ENCODE measurements at places on chromosomes 7 and 10. TPM values are rescaled to one million over a fixed set of nuclear protein-coding genes. Genes with fewer than 3 reads are reported as not detected.
A peak's percentile ranks its signal among the peaks of the same experiment; 100 is the strongest.

DNA sequence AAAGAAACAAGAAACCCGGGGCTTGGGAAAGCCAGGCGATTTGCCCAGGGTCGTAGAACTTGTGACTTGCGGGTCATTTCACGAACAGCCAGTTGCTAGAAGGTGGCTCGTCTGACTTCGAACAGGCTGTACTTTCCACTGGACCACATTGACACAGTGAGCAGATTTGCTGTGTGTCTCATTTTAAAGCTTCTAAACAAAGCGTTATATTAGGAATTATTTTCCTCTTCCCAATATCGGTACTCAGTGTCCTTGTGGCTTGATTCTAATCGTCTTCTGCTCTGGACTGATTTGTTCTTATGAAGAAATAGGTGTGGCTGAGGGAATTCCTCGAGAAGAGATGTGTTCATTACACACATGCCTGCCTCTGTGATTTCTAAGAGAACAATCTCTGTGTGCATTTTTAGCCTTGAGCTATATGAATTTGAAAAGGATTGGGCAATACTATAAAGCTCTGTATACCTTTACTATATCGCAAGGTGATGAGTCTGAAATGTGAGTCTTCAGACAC is 150.0 kb upstream of the PRR15 start:
- H3K4me3 ChIP-seq: no peak overlapping the region
- no peak overlapping the region for H3K27ac ChIP-seq
- no peak for DNase-seq
- no peaks in the 10 kb centered on the region for H3K4me1 ChIP-seq
- H3K27me3 ChIP-seq: peaks cover 16% of the 10 kb centered on the region
- H3K36me3 ChIP-seq: no peaks in the 10 kb centered on the region

DNA sequence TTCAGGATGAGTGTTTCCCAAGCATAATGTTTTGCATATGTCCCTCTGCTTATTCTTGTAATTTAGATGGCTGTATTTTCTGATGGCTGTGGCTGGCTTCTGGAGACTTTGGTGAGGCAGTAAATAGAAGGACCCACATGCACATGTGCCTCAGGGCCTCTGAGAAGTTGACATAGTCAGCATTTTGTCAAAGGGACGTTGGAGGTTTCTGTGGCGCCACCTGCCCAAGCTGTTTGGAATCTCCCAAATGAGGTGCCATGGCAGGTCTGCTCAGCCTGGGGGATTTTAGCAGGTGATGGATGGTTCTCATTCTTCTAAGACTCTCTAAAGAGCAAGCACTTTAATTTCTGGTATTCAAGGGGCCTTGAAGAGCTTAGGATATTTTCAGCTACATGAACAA is 29.8 kb downstream of the C10orf120 start:
- H3K36me3 ChIP-seq: no peaks in the 10 kb centered on the region
- no peaks in the 10 kb centered on the region for H3K4me1 ChIP-seq
- H3K27me3 ChIP-seq: peaks cover 22% of the 10 kb centered on the region

DNA sequence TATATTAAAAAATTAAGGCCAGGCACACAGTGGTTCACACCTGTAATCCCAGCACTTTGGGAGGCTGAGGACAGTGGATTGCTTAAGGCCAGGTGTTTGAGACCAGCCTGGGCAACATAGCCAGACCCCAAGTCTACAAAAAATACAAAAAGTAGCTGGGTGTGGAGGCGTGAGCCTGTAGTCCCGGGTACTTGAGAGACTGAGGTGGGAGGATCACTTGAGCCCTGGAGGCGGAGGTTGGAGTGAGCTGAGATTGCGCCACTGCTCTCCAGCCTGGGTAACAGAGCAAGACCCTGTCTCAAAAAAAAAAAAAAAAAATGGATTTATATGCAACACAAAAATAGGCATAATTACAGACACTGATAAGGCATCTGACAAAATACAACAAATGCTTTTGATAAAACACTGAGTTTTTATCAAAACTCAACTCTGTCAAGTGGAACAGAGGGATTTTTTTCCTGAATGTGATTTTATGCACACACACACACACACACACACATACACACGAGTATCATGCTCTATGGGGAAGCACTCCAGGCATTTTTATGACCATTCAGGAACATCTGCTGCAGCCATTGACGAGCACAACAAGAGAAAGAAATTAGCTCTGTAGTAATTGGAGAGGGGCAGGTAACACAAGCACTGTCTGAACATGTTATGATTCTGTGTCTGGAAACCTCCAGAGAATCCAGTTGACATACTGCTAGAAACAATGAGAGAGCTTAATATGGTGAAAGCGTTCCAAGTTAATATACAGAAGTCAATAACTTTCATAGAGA is 193.1 kb downstream of the WDR37 start:
- peaks cover 11% of the 10 kb centered on the region for H3K4me1 ChIP-seq
- H3K4me3 ChIP-seq: no peak overlapping the region
- no peak for DNase-seq
- H3K27me3 ChIP-seq: peaks cover 47% of the 10 kb centered on the region
- H3K36me3 ChIP-seq: peaks cover 3% of the 10 kb centered on the region

- peaks cover 3% of the 10 kb centered on the region for H3K36me3 ChIP-seq
- no peak for DNase-seq
- no peaks in the 10 kb centered on the region for H3K4me1 ChIP-seq
- H3K4me3 ChIP-seq: no peak overlapping the region
- no peak overlapping the region for H3K27ac ChIP-seq
- peaks cover 6% of the 10 kb centered on the region for H3K27me3 ChIP-seq
These were observed 36.0 kb upstream of the SLC26A3 start for GRCh38 chr7:107838816-107839565.

DNA sequence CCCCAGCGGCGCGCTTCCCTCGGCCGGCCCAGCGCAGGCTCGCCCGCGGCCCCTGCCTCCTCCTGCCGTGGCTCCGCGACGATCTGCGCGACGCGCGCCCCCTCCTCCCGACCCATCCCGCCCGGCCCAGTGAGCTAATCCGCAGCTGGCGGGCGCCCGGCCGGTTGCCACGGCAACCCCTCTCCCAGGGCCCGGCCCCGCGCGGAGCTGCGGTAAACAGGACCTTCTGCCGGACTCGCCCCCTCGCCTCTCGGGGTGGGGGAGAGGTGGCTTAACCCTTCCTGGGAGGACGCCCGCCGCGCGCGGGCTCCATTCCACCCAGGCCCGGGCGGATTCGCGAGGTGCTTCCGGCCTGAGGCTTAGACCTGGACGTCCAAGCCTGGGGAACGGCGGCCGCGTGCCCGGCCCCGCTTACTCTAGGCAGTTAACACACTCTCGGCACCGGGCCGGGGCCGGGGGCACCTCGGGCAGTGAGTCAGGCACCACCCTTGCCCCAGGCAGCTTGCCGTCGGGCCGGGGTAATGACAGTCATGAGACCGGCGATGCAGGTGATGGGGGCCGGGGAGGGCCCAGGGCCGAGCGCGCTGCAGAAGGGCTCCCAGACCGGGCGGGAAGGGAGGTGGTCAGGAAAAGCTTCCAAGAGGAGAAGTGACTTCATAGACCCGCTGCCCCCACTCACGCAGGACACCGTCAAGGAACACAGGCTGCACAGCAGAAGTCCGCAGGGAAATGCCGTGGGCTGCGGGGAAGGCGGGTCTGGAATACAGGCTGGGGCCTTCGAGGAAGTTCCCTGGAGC is at the start of gene DENND2A:
TSS of gene DENND2A (minus strand) at position 87 of the 797 bp plus-strand sequence. CDS start 38,416 bp downstream, outside the sequence.
- no peaks in the 10 kb centered on the region for H3K36me3 ChIP-seq
- H3K4me1 ChIP-seq: peaks cover 14% of the 10 kb centered on the region
- H3K27ac ChIP-seq: no peak within 1 kb of the TSS
- peaks cover 63% of the 10 kb centered on the region for H3K27me3 ChIP-seq

GRCh38 chr10:100878291-100878910 is 34.4 kb upstream of the SLF2 start:
- H3K4me3 ChIP-seq: no peak overlapping the region
- peaks cover 18% of the 10 kb centered on the region for H3K27me3 ChIP-seq
- H3K27ac ChIP-seq: no peak overlapping the region
- peaks cover 1% of the 10 kb centered on the region for H3K4me1 ChIP-seq

- H3K27ac ChIP-seq: no peak overlapping the region
- H3K36me3 ChIP-seq: no peaks in the 10 kb centered on the region
- DNase-seq: no peak
- no peaks in the 10 kb centered on the region for H3K4me1 ChIP-seq
These were observed 157.1 kb downstream of the CRPPA start for GRCh38 chr7:16264036-16264819.

DNA sequence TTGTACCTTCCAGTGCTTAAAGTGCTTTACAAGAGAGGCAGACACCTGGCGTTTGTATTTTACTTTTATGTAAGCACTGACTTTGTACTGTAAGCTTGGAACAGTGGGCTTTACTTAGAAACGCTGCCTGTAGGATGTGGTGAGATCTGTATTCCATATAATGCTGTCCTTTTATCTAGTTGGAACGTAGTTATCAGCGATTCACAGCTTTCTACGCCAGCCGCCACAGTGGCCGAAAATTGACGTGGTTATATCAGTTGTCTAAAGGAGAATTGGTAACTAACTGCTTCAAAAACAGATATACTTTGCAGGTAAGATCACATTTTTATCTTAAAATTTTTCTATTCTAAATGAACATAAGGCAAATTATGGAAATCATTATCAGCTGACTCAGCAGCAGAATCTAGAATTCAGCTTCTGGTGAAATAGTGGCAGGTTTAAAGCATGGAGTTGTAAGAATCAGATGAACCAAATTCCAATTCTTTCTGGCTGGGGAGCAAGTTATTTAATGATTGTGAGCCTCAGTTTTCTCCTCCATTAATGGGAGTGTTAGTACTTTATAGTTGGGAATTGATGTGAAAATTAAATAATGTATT is 91.5 kb downstream of the CUL1 start:
- no peak overlapping the region for H3K27ac ChIP-seq
- H3K36me3 ChIP-seq: peaks cover 48% of the 10 kb centered on the region
- H3K4me3 ChIP-seq: no peak overlapping the region

- H3K27me3 ChIP-seq: no peaks in the 10 kb centered on the region
- H3K36me3 ChIP-seq: no peaks in the 10 kb centered on the region
- no peak overlapping the region for H3K27ac ChIP-seq
- no peak for DNase-seq
- peaks cover 53% of the 10 kb centered on the region for H3K4me1 ChIP-seq
These were observed 6.3 kb upstream of the VSIR start for GRCh38 chr10:71779641-71780040.

DNA sequence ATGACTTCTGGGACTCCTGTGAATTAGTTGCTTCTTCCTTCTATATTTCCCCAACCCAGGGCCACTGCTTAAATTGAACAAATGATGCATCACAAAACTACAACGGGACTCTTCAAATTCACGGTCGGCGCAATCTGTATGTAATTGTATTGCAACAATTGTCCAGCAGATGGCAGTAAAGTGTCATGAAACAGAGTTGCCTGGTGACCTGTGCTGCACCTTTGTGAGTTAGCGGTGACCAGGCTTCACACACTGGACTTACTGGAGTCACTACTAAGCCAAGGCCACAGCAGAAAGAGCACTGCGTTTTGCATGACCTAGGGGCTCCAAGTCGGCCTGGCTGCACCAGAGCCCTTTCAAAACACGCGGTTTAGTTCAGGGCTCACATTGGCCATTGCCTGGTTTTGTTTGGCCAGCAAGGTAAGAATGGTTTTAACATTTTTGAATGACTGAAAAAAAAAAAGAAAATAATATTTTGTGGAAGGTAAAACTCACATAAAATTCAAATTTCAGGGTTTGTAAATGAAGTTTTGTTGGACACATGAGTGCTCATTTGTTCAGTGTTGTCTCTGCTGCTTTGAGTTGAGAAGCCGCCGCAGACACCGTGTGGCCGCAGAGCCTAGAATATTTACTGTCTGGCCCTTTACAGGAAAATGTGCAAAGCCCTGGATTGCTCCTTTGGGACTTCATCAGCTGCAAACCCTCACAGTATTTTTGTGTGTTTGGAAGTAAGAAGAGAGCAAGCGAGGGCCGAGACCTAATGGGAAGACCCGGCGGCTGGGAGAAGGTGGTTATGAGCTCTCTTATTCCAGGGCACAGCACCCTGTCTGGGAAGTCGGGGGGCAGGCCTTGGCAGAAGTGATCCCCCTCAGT is 23.2 kb upstream of the ZNF32 start:
- H3K27me3 ChIP-seq: peaks cover 26% of the 10 kb centered on the region
- no peaks in the 10 kb centered on the region for H3K36me3 ChIP-seq
- H3K27ac ChIP-seq: no peak overlapping the region
- no peak for DNase-seq
- H3K4me3 ChIP-seq: no peak overlapping the region

GRCh38 chr7:149321978-149322541 is 60.1 kb downstream of the ZNF783 start:
- H3K4me1 ChIP-seq: peaks cover 15% of the 10 kb centered on the region
- peak overlapping the region; percentile 65 for H3K4me3 ChIP-seq
- peaks cover 4% of the 10 kb centered on the region for H3K36me3 ChIP-seq
- H3K27me3 ChIP-seq: peaks cover 9% of the 10 kb centered on the region
- H3K27ac ChIP-seq: peak overlapping the region; percentile 63

DNA sequence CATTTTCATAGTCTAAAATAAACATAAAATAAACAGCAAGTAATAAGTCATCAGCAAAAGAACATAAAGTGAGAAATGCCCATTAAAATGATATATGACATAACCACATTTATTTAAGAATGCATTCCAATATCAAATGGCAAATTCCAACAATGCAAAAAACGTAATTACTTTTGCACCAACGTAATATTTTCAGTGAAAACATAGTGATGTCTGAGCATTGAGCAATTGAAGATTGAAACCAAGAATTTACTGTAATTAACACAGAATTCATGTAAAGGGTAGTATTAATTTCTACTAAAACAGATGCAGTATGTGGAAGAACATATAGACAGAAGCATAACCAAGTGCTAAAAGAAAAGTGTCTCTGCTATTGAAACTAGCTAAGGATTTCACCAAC is 123.0 kb upstream of the TNS3 start:
- no peak overlapping the region for H3K27ac ChIP-seq
- no peaks in the 10 kb centered on the region for H3K4me1 ChIP-seq
- no peaks in the 10 kb centered on the region for H3K27me3 ChIP-seq

- H3K27me3 ChIP-seq: no peaks in the 10 kb centered on the region
- H3K36me3 ChIP-seq: no peaks in the 10 kb centered on the region
- no peak overlapping the region for H3K27ac ChIP-seq
- no peak overlapping the region for H3K4me3 ChIP-seq
- no peak for DNase-seq
These were observed 108.7 kb downstream of the DOCK4 start for GRCh38 chr7:112097524-112097923.

- no peak for DNase-seq
- H3K27me3 ChIP-seq: no peaks in the 10 kb centered on the region
- peak overlapping the region; percentile 97 for H3K27ac ChIP-seq
- peak overlapping the region; percentile 79 for H3K4me3 ChIP-seq
- peaks cover 48% of the 10 kb centered on the region for H3K36me3 ChIP-seq
- H3K4me1 ChIP-seq: peaks cover 54% of the 10 kb centered on the region
These were observed 50.2 kb downstream of the SHH start for GRCh38 chr7:155762036-155762435.

DNA sequence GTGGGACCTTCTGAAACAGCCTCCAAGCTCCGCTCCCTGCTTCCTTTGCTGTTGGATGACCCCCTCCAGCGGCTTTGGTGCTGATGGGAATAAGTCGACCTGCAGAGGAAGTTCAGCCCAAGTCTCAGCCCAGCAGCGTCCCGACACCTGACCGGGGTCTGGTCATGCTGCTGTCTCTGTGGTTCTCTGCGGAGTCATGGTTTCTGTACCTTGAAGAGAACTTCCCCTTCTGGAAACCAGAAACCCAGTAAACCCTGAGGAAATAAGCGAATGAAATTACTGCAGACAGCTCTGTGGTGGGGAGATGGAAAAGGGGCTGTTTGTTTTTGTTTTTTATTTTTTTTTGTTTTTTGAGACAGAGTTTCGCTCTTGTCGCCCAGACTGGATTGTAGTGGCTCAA is 18.3 kb upstream of the ZNF12 start:
- H3K4me3 ChIP-seq: no peak overlapping the region
- H3K27me3 ChIP-seq: peaks cover 7% of the 10 kb centered on the region
- H3K4me1 ChIP-seq: peaks cover 7% of the 10 kb centered on the region
- DNase-seq: no peak
- H3K27ac ChIP-seq: no peak overlapping the region

GHRHR gene
- total RNA-seq: not detected

SORBS1 gene
- total RNA-seq: 0.71 TPM

DEPP1 gene
- not detected for total RNA-seq

CYP3A4 gene
- total RNA-seq: not detected

CH25H gene
- total RNA-seq: not detected

PON3 gene
- not detected for total RNA-seq

EEPD1 gene
- total RNA-seq: 2.0 TPM
